ENCODE measurements at places on chromosomes 6 and 20. TPM values are rescaled to one million over a fixed set of nuclear protein-coding genes. Genes with fewer than 3 reads are reported as not detected.

The PRR18 gene
- 0.13 TPM for total RNA-seq

The TRIM38 gene
- total RNA-seq, result 0.25 TPM

GRCh38 chr6:32047084-32047478 is 8.9 kb downstream of the CYP21A2 start:
- DNase-seq, result no peak

The HRH3 gene
- total RNA-seq, result 1.7 TPM

The F13A1 gene
- 3.6 TPM for total RNA-seq

- no peak for DNase-seq
These were observed 735 bp upstream of the MOG start for GRCh38 chr6:29656157-29656556.

DNA sequence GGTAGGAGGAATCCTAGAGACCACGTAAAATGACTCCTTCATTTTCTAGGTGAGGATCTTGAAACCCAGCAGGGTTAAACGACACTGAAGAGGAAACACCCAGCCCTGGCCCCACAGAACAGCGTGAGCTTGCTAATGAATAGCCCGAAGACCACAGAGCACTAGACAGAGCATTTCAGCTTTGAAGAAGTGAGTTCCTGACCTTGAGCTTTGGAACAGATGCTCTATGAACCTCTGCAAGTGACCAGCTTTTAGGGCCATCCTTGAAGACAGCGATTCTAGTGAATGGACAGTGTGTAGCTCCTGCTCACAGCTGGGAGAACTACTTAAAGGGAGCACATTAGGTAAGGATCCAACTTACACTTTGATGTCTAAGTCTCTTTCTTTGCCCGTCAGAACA is 74.0 kb upstream of the FRMD1 start:
- no peak for DNase-seq

- peak; percentile 53 for DNase-seq
These were observed 122.6 kb upstream of the PLCB4 start for GRCh38 chr20:8946036-8946940.

The OR2J3 gene
- not detected for total RNA-seq

The TAGAP gene
- not detected for total RNA-seq

The SLA2 gene
- 0.21 TPM for total RNA-seq

The C6orf89 gene
- 17.8 TPM for total RNA-seq

GRCh38 chr6:158771399-158772152 is 47.6 kb downstream of the EZR start:
- DNase-seq, result no peak

The POLR1H gene
- total RNA-seq, result 25.0 TPM

DNA sequence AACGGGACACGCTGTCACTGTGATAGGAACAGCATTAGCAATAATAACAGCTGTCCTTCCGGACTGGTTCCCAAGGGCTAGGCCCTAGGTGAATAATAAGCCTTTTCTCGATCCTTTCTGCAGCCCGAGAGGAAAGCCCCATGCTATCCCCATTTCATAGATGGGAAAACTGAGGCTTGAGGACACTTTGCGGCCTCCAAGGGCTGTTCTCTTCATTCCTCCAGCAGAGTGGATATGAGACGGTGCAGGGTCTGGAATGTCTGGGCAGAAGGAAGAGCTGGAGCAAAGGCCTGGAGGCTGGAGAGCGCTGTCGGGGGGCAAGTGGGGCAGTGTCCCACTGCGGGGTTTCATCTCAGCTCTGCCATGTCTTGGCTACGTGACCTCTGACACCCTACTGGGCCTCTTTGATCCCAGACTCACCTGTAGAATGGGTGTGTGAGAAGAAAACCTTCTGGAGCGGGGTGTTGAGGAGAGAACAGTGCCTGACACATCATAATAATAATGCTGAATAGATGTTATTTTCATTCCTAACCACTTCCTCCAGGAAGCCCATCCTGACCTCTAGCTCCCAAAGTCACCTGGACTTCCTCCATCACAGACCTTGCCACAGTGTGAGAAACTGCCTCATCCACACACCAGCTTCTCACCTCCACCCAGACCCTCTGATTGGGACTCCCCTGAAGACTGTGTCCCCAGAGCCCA is 74.8 kb downstream of the CEBPB start:
- no peak for DNase-seq

DNA sequence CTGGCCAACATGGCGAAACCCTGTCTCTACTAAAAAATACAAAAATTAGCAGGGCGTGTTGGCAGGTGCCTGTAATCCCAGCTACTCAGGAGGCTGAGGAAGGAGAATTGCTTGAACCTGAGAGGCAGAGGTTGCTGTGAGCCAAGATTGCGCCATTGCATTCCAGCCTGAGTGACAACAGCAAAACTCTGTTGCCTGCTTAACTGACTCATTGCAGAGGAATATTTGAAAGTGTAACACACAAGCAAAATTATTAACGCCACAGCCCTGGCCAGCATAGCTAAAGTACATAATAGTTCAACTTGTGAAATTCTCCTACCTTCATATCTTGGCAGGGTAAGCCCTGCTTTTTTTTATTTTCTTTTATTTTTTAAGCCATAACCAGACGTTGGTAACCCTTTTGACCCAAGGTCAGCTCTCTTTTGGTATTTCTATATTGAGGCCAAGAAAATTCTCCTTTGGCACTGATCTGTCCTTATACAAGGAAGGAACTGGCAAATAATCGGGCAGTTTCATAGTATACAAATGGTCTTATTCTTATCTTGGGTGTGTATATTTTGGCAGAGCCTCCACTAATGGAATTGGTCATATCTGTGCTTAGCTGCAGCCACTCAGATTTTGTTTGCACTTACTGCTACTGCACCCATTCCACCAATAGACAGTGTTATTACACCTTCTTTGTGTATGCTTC is 4.0 kb upstream of the ADGRF5 start:
- DNase-seq, result no peak

DNA sequence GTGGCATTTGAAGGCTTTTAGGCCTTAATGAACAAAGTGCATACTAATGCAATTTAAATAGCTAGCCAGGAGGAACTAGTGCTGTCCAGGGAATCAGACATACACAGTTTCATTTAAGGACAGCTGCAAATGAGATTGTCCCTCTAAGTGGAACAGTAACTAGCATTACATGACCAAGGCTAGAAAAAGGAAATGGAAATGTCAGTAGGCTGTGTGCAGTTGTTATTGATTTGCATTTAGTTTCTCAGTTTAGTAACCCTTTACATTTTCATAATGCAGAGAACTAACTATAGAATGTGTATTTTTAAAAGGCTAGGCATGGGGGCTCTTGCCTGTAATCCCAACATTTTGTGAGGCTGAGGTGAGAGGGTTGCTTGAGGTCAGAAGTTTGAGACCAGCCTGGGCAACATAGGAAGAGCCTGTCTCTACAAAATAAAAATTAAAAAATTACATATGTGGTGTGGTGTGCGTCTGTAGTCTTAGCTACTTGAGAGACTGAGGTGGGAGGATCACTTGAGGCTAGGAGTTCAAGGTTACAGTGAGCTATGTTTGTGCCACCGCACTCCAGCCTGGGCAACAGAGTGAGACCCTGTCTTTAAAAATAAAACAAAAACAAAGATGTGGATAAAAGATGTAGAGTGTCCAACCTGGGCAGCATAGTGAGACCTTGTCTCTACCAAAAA is 468.0 kb downstream of the UTRN start:
- DNase-seq, result no peak

DNA sequence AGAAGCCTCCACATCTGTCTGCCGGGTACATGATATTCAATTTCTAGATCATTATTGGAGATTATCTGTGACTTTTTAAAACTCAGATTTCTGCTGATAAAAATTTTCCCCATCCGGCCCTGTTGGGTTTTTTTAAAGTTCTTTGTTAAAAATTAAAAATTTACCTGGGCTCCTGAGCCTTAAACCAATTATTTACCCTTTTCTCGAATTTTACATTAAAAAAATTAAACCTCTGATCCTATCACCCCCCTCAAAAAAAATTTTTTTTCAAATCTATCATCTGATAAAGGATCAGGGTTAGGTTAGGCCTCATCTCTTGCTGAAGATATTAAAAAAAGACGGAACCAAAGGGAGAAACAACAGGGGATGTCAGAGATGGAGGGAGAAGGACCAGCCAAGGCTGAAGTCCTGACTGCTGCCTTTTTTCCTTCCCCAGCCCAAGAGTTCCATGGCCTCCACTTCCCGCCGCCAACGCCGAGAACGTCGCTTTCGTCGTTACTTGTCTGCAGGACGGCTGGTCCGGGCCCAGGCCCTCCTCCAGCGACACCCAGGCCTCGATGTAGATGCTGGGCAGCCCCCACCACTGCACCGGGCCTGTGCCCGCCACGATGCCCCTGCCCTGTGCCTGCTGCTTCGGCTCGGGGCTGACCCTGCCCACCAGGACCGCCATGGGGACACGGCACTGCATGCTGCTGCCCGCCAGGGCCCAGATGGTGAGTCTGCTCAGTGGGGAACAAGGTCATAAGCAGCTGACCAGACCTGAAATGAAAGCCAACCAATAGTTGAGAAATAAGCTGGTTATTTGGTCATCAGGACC is 527 bp downstream of the NFKBIL1 start:
- no peak for DNase-seq

- no peak for DNase-seq
These were observed 1.5 kb upstream of the MAPK13 start for GRCh38 chr6:36128793-36129192.

The METTL24 gene
- 4.5 TPM for total RNA-seq

The AVP gene
- not detected for total RNA-seq

- DNase-seq, result no peak
These were observed 80.1 kb upstream of the PTPRK start for GRCh38 chr6:128600397-128600951.

The EPPIN gene
- total RNA-seq, result not detected

DNA sequence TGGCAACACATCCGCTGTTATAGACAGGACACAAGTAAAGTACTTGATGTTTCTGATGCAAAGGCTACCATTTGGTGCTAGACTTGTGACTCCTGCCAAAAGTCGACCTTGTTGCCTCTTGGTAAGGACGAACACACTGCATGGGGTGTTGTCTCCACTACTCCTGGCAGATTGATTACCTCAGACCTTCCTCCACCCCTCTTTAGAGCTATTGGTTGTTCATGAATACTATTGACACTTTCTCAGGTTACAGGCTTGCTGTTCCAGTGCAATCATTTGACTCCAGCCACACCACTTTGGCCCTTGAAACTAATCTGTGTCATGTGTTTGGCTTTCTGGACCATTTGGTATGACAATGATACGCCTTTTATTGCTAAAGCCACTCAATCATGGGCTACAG is 62.3 kb downstream of the TRMT11 start:
- no peak for DNase-seq

The MUC22 gene
- total RNA-seq, result not detected

GRCh38 chr20:52779125-52779524 is 193.0 kb upstream of the TSHZ2 start:
- DNase-seq, result no peak

The TMEM170B gene
- 19.7 TPM for total RNA-seq

The ATP5F1E gene
- total RNA-seq, result 24.3 TPM

DNA sequence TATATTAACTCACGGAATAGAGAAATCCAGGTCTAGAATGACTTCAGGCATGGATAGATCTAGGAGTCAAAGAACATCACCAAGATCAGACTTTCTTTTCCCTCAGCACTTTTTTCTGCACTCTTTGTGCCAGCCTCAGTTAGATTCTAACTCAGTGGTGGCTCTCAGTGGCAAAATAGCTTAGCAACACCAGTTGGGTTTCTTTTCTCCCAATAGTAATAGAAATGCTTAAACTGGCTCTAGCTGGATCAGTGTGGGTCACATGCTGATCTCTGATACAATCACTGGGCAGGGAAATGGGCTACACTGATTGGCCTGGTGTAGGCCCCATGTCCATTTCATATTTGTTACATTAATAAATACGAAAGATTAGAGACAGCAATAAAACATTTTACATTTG is 44.2 kb upstream of the ARFGEF2 start:
- no peak for DNase-seq

The WFDC5 gene
- not detected for total RNA-seq

DNA sequence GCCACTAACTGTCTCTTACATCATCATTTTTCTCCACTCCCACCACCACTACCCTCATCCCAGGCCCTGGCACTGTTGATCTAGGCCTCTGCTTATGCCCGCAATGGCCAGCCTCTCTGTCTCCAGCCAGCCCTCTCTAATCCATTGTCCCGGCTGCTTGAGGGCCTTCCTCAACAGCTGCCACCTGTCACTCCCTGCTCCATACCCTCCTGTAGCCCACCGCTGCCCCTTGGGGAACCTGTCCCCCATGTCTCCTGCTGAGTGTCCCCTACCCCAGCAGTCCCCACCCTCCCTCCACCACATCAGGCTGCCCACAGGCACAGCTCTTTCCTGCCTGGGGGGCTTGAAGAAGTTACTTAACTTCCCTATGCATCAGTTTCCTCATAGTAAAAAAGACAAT is 13.4 kb downstream of the TEAD3 start:
- no peak for DNase-seq

The C2 gene
- total RNA-seq, result 1.1 TPM

The DDX43 gene
- total RNA-seq, result not detected

The ZCCHC3 gene
- total RNA-seq, result 43.4 TPM

The MOG gene
- not detected for total RNA-seq

The CFAP61 gene
- not detected for total RNA-seq
